Spinal cord (tissue), 10 donors: ENCODE measurements at places on chromosomes 1 and 21. TPM values are rescaled to one million over a fixed set of nuclear protein-coding genes. Genes with fewer than 3 reads are reported as not detected.
A peak's percentile ranks its signal among the peaks of the same experiment; 100 is the strongest.

DNA sequence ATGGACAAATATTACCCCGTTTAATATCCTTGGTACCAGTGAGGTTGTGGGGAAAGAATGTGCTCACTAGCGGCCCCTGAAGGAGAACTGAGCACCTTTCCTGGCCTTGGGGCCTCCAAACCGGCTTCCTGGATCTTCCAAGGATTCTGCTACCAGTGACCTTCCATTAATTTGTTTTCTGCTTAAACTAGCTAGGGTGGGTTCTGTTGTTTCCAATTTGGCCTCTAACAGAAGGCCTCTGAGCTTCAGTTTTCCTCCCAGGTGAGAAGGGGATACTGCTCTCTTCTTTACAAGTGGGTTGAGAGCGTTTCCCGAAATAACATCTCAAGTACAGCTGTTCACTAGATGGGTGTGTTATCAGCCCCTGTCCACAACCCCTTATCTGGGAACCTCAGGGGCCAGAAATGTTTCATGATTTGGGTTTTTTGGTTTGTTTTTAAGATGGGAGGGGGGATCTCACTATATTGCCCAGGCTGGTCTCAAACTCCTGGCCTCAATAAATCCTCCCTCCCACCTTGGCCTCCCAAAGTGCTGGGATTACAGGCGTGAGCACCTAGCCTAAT is 16.9 kb upstream of the IFNGR2 start:
- no peak for DNase-seq

Gene NBPF26
- polyA plus RNA-seq, result 9.2 TPM

Gene TMEM52
- 9.0 TPM for polyA plus RNA-seq

Gene SERPINC1
- polyA plus RNA-seq, result 0.18 TPM

Gene ATAD3C
- 2.3 TPM for polyA plus RNA-seq

Gene TMCC2
- 65.6 TPM for polyA plus RNA-seq

- DNase-seq, result no peak
Measured at GRCh38 chr1:20735581-20736111, 3.1 kb upstream of the SH2D5 start.

Gene PARS2
- 5.1 TPM for polyA plus RNA-seq

Gene FAM177B
- 0.08 TPM for polyA plus RNA-seq

Gene DPT
- 1.6 TPM for polyA plus RNA-seq

DNA sequence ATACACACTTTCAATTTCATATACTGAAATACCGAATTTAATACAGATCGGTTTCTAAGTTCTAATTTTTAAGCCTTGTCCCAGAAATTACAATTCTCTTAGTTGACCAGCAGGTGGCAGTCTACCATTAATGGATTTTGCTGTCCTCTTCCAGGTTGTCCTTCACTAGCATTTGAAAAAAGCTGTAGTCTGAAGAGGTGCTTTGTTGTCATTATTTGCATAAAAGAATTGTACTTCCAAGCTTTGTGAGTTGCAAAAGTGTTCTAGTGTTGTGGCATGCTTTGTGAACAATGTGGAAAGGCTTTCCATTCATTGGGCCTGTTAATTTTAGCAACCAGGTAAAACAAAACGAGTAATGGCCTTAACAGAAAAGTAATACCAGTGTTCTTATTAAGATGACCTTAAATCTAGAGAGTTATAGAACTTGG is 193.6 kb downstream of the RPS6KC1 start:
- peak; percentile 92 for DNase-seq

Gene RNF115
- 25.4 TPM for polyA plus RNA-seq

Gene DDR2
- 11.1 TPM for polyA plus RNA-seq

Gene SLC44A5
- 27.9 TPM for polyA plus RNA-seq

Gene HNRNPCL1
- not detected for polyA plus RNA-seq

GRCh38 chr1:7761103-7761502 is 10.0 kb upstream of the VAMP3 start:
- DNase-seq, result no peak

- DNase-seq, result no peak
Measured at GRCh38 chr1:116495535-116495934, 75.3 kb downstream of the CD58 start.

GRCh38 chr1:195332102-195332501 is 1276.1 kb downstream of the KCNT2 start:
- DNase-seq, result no peak

Gene TMPRSS3
- 0.44 TPM for polyA plus RNA-seq

Gene SDF4
- 125 TPM for polyA plus RNA-seq

DNA sequence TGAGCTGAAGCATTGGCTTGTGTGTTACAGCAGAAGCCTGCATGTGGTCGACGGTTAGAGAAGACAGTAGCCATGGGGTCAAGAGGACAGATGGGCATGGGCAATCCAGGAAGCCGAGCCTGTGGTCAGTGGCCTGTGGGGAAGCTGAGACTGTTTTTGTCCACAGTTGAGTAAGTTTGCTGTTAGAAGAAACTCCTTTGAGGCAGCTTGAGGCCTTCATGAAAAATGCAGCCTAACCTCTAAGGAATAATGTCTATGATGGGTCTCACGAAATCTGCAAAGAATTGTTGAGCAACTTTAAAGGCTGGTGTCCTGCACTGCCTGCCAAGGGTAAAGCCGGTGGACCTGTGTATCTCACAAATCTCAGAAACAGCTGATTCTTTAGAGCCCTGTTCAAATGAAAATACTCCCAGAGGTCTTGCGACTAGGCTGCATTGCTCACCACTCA is 322.4 kb downstream of the SETD4 start:
- DNase-seq, result no peak

DNA sequence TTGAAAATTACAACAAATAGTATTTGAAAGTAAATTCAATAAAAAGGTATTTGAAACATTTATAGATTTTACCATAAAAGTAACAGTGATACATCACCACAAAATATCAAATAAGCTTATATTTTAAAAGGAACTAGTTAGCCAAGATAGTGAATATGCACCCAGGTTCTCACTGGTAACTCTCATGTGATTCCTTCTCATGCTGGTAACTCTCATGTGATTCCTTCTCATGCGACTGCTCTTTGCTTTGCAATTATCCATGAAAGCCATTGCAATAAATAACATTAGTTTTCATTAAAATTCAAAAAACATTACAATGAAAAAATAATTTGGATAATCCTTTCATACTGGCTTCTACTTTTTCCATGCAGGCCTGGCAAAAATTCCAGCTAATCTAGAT is 75.4 kb downstream of the AHCTF1 start:
- no peak for DNase-seq
